ENCODE measurements at places on chromosomes 7 and 10. TPM values are rescaled to one million over a fixed set of nuclear protein-coding genes. Genes with fewer than 3 reads are reported as not detected.

- H3K27me3 ChIP-seq = no peaks in the 10 kb centered on the region
- no peak for DNase-seq
- H3K36me3 ChIP-seq = no peaks in the 10 kb centered on the region
- H3K4me3 ChIP-seq = no peak overlapping the region
These were observed 84.8 kb downstream of the ETV1 start for GRCh38 chr7:13904689-13905088.

Gene HOXA2
- total RNA-seq = 4.7 TPM

GRCh38 chr10:122632576-122632975, 67.1 kb downstream of the C10orf120 start:
- H3K27me3 ChIP-seq = no peaks in the 10 kb centered on the region
- H3K4me1 ChIP-seq = no peaks in the 10 kb centered on the region
- no peaks in the 10 kb centered on the region for H3K36me3 ChIP-seq
- H3K27ac ChIP-seq = no peak overlapping the region

Gene ELN
- total RNA-seq = 836 TPM

Gene JAZF1
- total RNA-seq = 23.8 TPM

Gene NKX1-2
- not detected for total RNA-seq

DNA sequence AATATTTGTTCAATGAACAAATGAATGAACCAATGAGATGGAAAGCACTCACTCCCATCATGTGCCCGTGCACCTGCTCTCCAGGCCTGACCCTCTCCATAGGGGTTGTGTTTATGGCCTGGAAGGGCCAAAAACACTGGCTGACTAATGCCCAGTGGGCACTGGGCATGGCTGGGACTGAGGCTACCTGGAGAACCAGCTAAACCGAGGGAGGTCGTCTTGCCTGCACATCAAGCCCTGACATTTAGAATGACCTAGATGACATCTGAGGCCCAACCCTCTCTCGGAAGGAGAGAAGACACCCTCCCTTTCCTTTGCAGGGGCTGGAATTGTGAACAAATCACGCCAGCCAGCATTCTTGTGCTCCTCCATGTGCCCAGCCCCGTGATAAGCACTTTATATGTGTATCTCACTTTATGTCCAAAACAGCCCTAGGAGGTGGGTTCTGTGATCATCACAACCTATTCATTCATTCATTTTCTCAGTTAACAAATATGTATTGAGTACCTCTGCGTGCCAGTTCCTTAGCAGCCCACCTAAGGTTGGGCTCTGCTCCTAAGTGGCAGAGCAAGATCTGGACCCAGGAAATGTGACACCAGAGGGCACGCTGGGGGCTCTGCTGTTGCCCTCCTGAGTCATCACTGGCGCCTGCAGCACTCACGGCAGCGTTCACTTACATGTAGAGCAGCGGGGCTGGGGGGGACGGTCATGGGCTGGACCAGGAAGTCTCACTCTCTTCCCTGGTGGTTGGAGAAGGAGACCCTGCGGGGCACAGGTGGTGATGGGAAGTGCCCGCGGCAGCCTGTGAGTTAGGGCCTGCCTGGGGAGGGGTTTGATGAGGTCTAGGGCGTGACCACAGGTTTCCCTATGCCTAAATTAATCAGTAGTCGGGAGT, 52.0 kb downstream of the TSPAN15 start:
- no peak for DNase-seq
- no peak overlapping the region for H3K27ac ChIP-seq
- H3K27me3 ChIP-seq = no peaks in the 10 kb centered on the region

- H3K36me3 ChIP-seq = no peaks in the 10 kb centered on the region
- H3K27me3 ChIP-seq = no peaks in the 10 kb centered on the region
- H3K27ac ChIP-seq = no peak overlapping the region
These were observed 24.3 kb upstream of the ACSL5 start for GRCh38 chr10:112349521-112350085.

DNA sequence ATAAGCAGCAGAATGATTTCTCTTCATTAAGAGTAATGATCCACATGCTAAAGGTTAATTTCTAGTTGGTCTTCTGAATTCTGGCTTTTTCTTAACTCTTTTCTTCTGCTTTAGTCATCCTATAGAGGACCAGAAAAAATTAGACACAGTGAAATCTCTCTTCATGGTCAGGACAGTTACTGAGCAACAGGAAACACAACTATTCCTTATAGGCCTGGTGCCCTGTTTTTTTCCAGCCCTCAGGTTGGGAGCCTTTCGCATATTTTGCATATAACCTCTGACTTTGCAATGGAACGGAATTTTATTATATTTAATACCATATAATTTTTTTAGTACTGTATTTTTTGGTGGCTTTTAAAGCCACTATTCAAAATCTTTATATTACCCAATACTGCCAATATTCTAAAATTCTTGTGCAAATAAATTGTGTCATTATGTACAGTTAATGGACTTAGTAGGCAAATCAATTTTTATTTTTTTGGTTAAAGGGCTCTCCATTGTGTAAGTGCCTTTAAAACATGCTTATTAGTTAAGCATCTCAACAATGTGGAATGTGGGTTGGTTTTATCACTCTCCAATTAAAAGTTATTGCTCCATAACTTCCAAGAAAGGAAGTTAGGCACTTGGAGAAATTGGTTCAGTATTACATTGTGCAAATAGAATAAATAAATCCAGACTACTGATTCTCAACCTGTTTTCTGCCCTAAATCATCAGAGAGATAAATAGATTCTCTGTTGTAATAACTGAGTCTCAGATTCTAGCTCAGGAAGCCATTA, 22.5 kb downstream of the ARL4A start:
- no peak overlapping the region for H3K27ac ChIP-seq
- DNase-seq = no peak
- H3K27me3 ChIP-seq = no peaks in the 10 kb centered on the region

Gene UPK3BL2
- total RNA-seq = 19.5 TPM

DNA sequence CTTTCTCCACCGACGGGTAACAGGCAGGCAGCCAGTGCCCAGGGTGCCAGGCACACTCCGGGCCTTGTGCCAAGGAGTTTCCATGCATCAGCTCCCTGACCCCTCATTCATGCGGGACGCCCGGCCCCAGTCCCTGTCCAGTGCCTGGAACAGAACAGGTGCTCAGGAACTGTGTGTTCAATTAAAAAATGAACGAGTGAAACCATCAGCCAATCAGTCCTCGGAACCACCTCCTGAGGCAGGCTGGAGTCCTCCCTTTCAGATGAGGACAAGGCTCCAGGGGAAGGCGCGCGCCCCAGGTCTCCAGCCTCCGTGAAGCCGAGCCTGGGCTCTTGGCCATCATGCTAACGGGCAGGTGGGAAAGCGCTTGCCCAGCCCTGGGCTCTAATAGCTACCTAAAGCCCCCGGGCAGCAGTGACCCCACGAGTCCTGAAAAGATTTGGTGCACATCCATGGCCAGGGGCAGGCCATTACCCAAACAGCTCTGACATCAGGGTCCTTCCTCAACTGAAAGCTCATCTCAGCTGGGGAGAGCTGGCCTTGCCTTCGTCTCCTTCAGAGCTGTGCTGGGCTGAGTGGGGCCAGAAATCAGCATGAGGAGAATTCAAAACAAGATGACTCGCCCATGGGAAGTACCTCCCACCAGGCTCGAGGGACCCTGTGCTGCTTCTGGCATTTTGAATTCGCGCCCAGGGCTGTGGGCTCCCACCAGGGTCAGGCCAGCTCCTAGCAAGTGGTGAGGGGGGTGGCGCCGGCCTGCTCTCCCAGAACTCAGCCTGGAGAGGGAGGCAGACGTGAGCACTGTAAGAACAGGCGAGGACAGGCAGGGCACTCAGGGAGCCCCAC, 200.5 kb downstream of the MAD1L1 start:
- no peaks in the 10 kb centered on the region for H3K36me3 ChIP-seq
- H3K27ac ChIP-seq = no peak overlapping the region
- H3K4me1 ChIP-seq = no peaks in the 10 kb centered on the region
- peak; percentile 67 for DNase-seq
- no peak overlapping the region for H3K4me3 ChIP-seq

Gene PNLIP
- 2.7 TPM for total RNA-seq

DNA sequence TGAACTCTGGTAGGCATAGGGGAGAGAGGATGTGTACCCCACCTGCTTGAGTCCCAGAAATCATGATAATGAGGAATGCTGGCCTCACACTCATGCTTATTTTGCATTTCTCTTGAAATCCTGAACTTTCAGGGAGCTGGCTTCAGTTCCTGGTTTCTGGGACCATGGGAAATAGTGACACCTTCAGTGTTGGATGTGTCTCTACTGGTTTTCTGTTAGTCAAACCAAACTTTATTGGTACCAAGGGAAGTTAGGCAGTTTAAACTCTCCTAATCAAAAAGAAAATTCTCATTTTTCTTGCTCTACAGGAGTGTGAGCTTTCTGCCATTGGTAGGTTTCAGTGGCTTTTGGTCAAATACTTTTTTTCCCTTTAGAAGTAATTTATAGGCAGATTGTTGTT, 11.8 kb upstream of the PCGF5 start:
- DNase-seq = no peak
- H3K36me3 ChIP-seq = no peaks in the 10 kb centered on the region
- H3K4me1 ChIP-seq = peaks cover 13% of the 10 kb centered on the region

GRCh38 chr10:7185367-7185690, 225.5 kb downstream of the SFMBT2 start:
- DNase-seq = no peak
- no peak overlapping the region for H3K4me3 ChIP-seq

Gene PRKAG2
- 69.9 TPM for total RNA-seq

GRCh38 chr10:59830601-59831259, 75.6 kb downstream of the CCDC6 start:
- no peak overlapping the region for H3K27ac ChIP-seq
- H3K4me1 ChIP-seq = peaks cover 11% of the 10 kb centered on the region
- no peaks in the 10 kb centered on the region for H3K27me3 ChIP-seq
- H3K4me3 ChIP-seq = no peak overlapping the region
- H3K36me3 ChIP-seq = peaks cover 2% of the 10 kb centered on the region
- no peak for DNase-seq

- no peaks in the 10 kb centered on the region for H3K27me3 ChIP-seq
- no peaks in the 10 kb centered on the region for H3K36me3 ChIP-seq
- peak; percentile 82 for DNase-seq
These were observed at the start of gene LRMDA for GRCh38 chr10:75431180-75432111. Gene LRMDA, plus strand, starts transcription at chr10:75431624.

- H3K4me3 ChIP-seq = no peak overlapping the region
- no peaks in the 10 kb centered on the region for H3K4me1 ChIP-seq
- H3K27me3 ChIP-seq = no peaks in the 10 kb centered on the region
- H3K36me3 ChIP-seq = no peaks in the 10 kb centered on the region
These were observed 534.6 kb downstream of the TFEC start for GRCh38 chr7:115496006-115496405.

Gene SORBS1
- total RNA-seq = 1,478 TPM

DNA sequence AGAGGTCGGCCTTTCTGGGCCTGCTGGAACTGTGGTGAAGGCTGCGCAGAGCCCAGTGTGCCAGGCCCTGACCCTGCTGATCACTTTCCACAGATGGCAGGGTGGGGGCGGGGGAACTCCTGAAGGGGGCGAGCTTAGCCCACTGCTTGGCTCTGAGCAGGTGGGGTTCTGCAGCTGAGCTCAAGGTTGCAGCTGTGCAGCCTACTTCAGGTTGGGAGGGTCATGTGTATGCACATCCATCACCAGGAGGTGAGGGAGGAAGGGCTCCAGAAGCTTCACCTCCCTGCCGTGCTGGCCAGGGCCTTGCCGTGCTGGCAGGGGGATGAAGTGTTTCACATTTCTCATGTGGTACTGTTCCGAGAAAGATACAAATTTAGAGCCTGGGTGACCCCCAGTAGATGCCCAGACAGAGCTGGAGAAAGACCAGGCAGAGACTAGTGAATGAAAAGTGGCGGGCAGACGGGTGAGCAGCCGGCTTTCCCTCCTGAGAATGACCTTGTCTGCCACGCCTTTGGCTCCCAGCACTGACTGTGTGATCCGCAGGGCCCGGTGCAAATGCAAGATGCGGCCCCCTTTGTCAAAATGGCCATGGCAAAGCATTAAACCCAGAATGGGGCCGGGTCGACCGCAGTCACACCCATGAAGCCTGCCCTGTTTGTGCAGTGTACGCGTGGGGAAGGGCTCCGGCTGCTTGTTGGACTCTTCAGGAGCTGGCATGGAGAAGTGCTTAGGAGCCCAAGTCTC, 25.2 kb downstream of the FAM241B start:
- H3K36me3 ChIP-seq = no peaks in the 10 kb centered on the region
- DNase-seq = no peak
- no peak overlapping the region for H3K27ac ChIP-seq
- H3K4me3 ChIP-seq = no peak overlapping the region
- no peaks in the 10 kb centered on the region for H3K4me1 ChIP-seq

DNA sequence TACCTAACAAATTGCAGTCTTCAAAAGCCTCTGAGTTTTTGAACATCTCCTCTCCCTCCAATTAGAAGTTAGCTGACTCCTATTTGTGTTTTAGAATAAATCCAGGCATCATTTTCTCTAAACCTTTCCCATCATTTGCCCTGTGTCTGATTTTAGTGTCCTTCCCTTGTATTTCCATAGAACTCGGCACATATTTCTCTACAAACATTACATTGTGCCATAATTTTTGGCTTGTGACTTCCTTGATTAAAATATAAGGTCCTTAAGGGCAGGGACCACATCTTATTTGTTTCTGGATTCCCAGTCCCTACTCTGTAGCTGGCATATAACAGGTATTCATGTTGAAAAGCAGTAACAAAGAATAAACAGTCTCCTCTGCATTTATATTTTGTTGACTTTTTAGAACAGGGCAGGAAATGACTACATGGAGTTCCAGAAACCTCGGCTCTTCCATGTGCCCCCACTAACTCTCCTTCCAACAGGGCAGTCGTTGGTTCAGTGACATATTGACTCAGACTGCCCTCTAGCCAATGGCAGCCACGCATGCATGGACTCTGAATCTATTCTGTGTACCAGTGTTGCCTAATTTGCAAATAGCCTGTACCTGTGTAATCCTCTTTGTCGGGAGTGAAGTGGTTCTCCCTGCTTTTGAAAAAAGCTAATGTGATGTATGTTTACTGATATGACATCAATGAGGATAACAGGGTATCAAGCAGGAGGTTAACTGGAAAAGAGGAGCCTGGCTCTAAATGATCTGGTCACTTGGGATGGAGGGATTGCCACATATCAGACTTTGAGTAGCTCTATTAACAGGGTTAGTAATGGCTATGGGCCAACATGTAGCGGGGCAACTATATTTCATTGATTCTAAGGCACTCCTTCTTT, 19.8 kb upstream of the CPN1 start:
- DNase-seq = no peak
- no peaks in the 10 kb centered on the region for H3K36me3 ChIP-seq
- no peaks in the 10 kb centered on the region for H3K27me3 ChIP-seq
- no peaks in the 10 kb centered on the region for H3K4me1 ChIP-seq

GRCh38 chr7:117113871-117114270, 160.6 kb downstream of the ST7 start:
- no peak overlapping the region for H3K4me3 ChIP-seq

Data from aorta (tissue), 5 donors.